ENCODE measurements at places on chromosomes 5 and 9. TPM values are rescaled to one million over a fixed set of nuclear protein-coding genes. Genes with fewer than 3 reads are reported as not detected.
A peak's percentile ranks its signal among the peaks of the same experiment; 100 is the strongest.

GRCh38 chr9:137128862-137129455 is 10.0 kb upstream of the GRIN1 start:
- peaks cover 3% of the 10 kb centered on the region for H3K27me3 ChIP-seq
- DNase-seq = no peak
- H3K27ac ChIP-seq = peak overlapping the region; percentile 78
- H3K4me3 ChIP-seq = peak overlapping the region; percentile 88

- no peaks in the 10 kb centered on the region for H3K4me1 ChIP-seq
- no peak for DNase-seq
- H3K27ac ChIP-seq = no peak overlapping the region
- H3K4me3 ChIP-seq = no peak overlapping the region
- peaks cover 4% of the 10 kb centered on the region for H3K27me3 ChIP-seq
Measured at GRCh38 chr9:120592210-120592609, 12.2 kb upstream of the CDK5RAP2 start.

GRCh38 chr5:97162045-97162444 is 19.6 kb upstream of the LIX1 start:
- H3K27me3 ChIP-seq = no peaks in the 10 kb centered on the region
- H3K27ac ChIP-seq = no peak overlapping the region
- peaks cover 72% of the 10 kb centered on the region for H3K36me3 ChIP-seq
- no peak overlapping the region for H3K4me3 ChIP-seq

The CNTNAP3 gene
- total RNA-seq = not detected

The SLCO6A1 gene
- total RNA-seq = not detected

- H3K36me3 ChIP-seq = no peaks in the 10 kb centered on the region
- DNase-seq = peak; percentile 4
- no peak overlapping the region for H3K4me3 ChIP-seq
Measured at GRCh38 chr9:113934167-113934828, 58.2 kb downstream of the ZNF618 start.

- no peaks in the 10 kb centered on the region for H3K36me3 ChIP-seq
- no peak overlapping the region for H3K4me3 ChIP-seq
- H3K27ac ChIP-seq = no peak overlapping the region
- H3K4me1 ChIP-seq = no peaks in the 10 kb centered on the region
- no peaks in the 10 kb centered on the region for H3K27me3 ChIP-seq
- no peak for DNase-seq
Measured at GRCh38 chr5:161676103-161676502, 9.4 kb upstream of the GABRA6 start.

Measured in activated T-helper 2 cell treated with anti-CD3 and anti-CD28 coated beads, Interferon-gamma antibody, Interleukin-2, Interleukin-4, amounts not matched to agents 10 μg/mL and 5 μg/mL and 100 μg/mL, durations not matched to agents 14 hours and 24 hours and 36 hours (primary cell).